ENCODE measurements at places on chromosomes 2 and 18. TPM values are rescaled to one million over a fixed set of nuclear protein-coding genes. Genes with fewer than 3 reads are reported as not detected.

- no peak for DNase-seq
- H3K4me3 ChIP-seq, result no peak overlapping the region
- H3K27ac ChIP-seq, result no peak overlapping the region
- no peaks in the 10 kb centered on the region for H3K4me1 ChIP-seq
- H3K27me3 ChIP-seq, result peaks cover 1% of the 10 kb centered on the region
- H3K36me3 ChIP-seq, result no peaks in the 10 kb centered on the region
Observed at GRCh38 chr2:204681412-204681811, 136.1 kb downstream of the PARD3B start.

GRCh38 chr2:132424526-132425121 is 8.0 kb downstream of the GPR39 start:
- H3K36me3 ChIP-seq, result no peaks in the 10 kb centered on the region
- H3K4me1 ChIP-seq, result no peaks in the 10 kb centered on the region
- peaks cover 2% of the 10 kb centered on the region for H3K27me3 ChIP-seq
- H3K4me3 ChIP-seq, result no peak overlapping the region
- no peak overlapping the region for H3K27ac ChIP-seq
- DNase-seq, result no peak

GRCh38 chr2:62794791-62795190 is 89.3 kb downstream of the EHBP1 start:
- peaks cover 2% of the 10 kb centered on the region for H3K36me3 ChIP-seq
- H3K4me3 ChIP-seq, result no peak overlapping the region
- no peak for DNase-seq
- peaks cover 8% of the 10 kb centered on the region for H3K4me1 ChIP-seq
- no peak overlapping the region for H3K27ac ChIP-seq

DNA sequence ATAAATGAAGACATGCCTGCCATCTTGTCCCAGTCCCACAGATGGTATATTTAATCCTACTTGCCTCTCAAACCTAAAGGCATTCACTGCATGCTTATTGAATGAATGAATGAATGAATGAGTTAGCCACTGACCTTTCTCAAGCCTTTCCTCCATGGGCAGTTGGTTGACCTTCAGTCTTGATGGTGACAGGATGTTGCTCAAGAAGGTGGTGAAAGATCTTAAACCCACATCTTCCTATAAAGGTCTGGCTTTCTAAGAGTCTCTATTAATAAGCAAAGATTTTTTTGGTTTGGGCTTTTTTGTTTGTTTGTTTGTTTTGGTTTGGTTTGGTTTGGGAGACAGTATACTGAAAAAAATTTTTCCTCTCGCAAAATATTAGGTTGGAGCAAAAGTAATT is 41.7 kb downstream of the KIAA2012 start:
- no peaks in the 10 kb centered on the region for H3K4me1 ChIP-seq
- no peak overlapping the region for H3K27ac ChIP-seq
- no peak for DNase-seq
- no peak overlapping the region for H3K4me3 ChIP-seq
- H3K36me3 ChIP-seq, result no peaks in the 10 kb centered on the region

DNA sequence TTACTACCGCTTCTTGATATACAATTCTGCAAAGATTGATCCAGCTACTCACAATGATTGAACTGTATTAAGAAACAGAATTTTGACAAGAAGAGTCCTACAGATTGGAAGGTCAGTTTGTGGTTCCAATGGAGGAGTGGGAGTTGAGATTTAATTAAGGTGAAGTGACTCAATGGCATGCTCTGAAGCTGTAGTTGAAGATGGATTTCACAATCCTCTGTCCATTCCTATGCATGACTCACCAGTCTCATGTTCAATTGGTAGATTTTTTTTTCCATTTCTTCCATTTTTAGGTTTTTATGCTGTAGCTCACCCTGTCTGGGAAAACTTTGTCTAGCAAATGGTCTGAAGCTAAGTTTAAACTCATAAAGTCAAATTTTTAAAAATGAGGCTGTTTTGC is 83.3 kb downstream of the DPP4 start:
- H3K36me3 ChIP-seq, result peaks cover 42% of the 10 kb centered on the region
- H3K27me3 ChIP-seq, result no peaks in the 10 kb centered on the region
- no peak overlapping the region for H3K4me3 ChIP-seq
- peak overlapping the region; percentile 38 for H3K27ac ChIP-seq
- no peak for DNase-seq

DNA sequence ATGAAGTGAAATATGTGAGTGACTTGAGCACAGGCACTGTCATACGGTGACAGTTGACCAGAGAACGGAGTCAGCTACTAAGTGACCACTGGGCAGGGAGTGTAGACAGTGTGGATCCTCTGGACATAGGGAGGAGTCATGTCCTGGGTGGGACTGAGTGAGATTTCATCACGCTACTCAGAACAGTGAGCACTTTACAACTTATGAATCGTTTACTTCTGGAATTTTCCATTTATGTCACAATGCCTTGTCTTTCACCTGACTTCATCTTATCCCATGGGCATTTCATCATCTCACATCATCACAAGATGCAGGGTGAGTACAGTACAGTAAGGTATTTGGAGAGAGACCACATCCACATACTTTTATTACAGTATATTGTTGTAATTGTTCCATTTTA is 29.0 kb downstream of the PTPRM start:
- H3K4me3 ChIP-seq, result no peak overlapping the region
- no peaks in the 10 kb centered on the region for H3K4me1 ChIP-seq
- no peaks in the 10 kb centered on the region for H3K27me3 ChIP-seq
- H3K36me3 ChIP-seq, result no peaks in the 10 kb centered on the region

GRCh38 chr2:40418614-40419363 is 33.1 kb downstream of the SLC8A1 start:
- no peak for DNase-seq
- H3K27ac ChIP-seq, result no peak overlapping the region
- H3K27me3 ChIP-seq, result no peaks in the 10 kb centered on the region
- H3K36me3 ChIP-seq, result no peaks in the 10 kb centered on the region

DNA sequence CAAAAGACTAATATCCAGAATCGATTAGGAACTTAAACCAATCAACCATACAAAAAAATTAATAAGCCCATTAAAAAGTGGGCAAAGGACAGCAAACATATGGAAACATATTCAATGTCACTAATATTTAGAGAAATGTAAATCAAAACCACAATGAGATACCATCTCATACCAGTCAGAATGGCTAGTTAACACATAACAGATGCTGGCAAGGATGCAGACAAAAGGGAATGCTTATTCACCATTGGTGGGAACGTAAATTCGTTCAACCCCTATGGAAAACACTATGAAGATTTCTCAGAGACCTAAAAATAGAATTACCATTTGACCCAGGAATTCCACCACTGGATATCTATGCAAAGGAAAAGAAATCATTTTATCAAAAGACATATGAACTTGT is 468.2 kb upstream of the ST6GAL2 start:
- DNase-seq, result no peak
- H3K27me3 ChIP-seq, result no peaks in the 10 kb centered on the region
- no peaks in the 10 kb centered on the region for H3K4me1 ChIP-seq

DNA sequence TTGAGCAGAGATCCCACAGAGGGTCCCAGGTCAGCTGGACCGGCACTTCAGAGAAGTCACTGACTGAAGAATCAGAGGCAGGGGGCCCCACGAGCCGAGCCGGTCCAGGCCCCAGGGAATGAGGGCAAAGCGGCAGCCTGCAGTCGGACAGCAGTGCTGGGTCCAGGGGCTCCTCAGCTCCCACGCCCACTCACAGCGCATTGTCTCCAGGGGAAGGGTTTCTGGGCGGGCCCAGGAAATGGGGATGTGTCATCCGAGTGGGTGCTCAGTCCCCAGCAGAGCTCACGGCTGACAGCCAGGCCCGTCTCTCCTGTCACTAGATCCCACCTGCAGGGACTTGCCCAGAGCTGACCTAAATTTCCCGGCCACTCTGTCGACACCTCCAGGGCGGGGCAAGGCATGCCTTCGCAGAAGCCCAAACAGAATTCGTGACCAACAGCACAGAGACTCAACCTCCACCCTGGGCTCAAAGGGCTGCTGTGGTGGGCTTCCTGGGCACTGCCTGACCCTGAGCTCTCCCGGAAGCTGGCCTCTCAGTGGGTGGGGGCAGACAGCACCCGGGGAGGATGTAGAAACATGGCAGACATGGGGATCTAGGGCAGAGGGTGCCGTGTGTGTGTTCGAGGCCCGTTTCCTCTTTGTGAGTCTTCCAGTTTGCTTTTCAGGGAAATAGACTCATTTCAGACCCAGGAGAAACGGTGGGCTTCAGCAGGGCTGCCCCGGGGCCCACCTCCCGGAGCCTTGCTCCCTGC is 42.1 kb upstream of the TAF1B start:
- H3K36me3 ChIP-seq, result no peaks in the 10 kb centered on the region
- peak; percentile 69 for DNase-seq
- no peaks in the 10 kb centered on the region for H3K27me3 ChIP-seq
- H3K4me3 ChIP-seq, result no peak overlapping the region

GRCh38 chr18:61496374-61496773 is 163.1 kb downstream of the CDH20 start:
- no peak overlapping the region for H3K27ac ChIP-seq
- DNase-seq, result no peak
- H3K4me1 ChIP-seq, result no peaks in the 10 kb centered on the region
- no peaks in the 10 kb centered on the region for H3K27me3 ChIP-seq
- H3K36me3 ChIP-seq, result no peaks in the 10 kb centered on the region

GRCh38 chr2:101113441-101114267 is 37.5 kb downstream of the TBC1D8 start:
- H3K4me3 ChIP-seq, result no peak overlapping the region
- H3K36me3 ChIP-seq, result no peaks in the 10 kb centered on the region
- no peaks in the 10 kb centered on the region for H3K4me1 ChIP-seq
- H3K27me3 ChIP-seq, result no peaks in the 10 kb centered on the region

- no peaks in the 10 kb centered on the region for H3K36me3 ChIP-seq
- no peak for DNase-seq
- no peak overlapping the region for H3K4me3 ChIP-seq
Observed at GRCh38 chr2:218194880-218195279, 22.1 kb upstream of the ARPC2 start.

GRCh38 chr18:73986711-73987110 is 160.9 kb downstream of the FBXO15 start:
- no peak overlapping the region for H3K4me3 ChIP-seq
- DNase-seq, result no peak
- no peaks in the 10 kb centered on the region for H3K27me3 ChIP-seq

GRCh38 chr2:42028571-42029148 is 19.2 kb upstream of the PKDCC start:
- no peak overlapping the region for H3K4me3 ChIP-seq
- peaks cover 15% of the 10 kb centered on the region for H3K27me3 ChIP-seq
- no peaks in the 10 kb centered on the region for H3K4me1 ChIP-seq
- H3K36me3 ChIP-seq, result no peaks in the 10 kb centered on the region

GRCh38 chr2:174764280-174765255 is at the start of gene CHRNA1:
CHRNA1 (minus strand) TSS chr2:174764472; CDS start chr2:174764394, 78 bp downstream.
- no peaks in the 10 kb centered on the region for H3K27me3 ChIP-seq
- H3K27ac ChIP-seq, result no peak within 1 kb of the TSS
- H3K36me3 ChIP-seq, result no peaks in the 10 kb centered on the region
- no peak for DNase-seq

GRCh38 chr2:24238158-24238557 is 63.3 kb downstream of the FAM228A start:
- H3K27ac ChIP-seq, result no peak overlapping the region
- no peak for DNase-seq
- no peak overlapping the region for H3K4me3 ChIP-seq
- no peaks in the 10 kb centered on the region for H3K27me3 ChIP-seq
- H3K4me1 ChIP-seq, result no peaks in the 10 kb centered on the region
- peaks cover 8% of the 10 kb centered on the region for H3K36me3 ChIP-seq

DNA sequence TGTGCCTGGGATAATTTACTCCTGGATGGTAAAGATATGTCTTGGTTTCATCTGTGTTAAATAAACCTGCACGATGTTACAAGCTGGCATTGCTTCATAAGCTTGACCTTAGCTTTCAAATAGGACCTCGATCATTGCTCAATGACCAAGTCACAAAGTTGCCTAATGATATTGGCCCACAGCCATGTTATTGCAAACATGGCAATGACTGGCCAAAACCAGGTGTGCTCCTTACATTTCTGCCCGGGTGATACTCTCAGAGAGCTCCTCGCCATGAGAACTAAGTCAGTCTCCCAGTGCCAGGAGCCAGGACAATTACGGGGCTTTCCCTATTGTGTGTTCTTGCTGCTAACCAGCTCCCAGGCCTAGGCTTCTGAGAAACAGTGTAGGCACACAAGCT is 72.5 kb upstream of the CYP1B1 start:
- DNase-seq, result no peak
- H3K27me3 ChIP-seq, result peaks cover 6% of the 10 kb centered on the region
- H3K27ac ChIP-seq, result no peak overlapping the region

- peaks cover 3% of the 10 kb centered on the region for H3K36me3 ChIP-seq
- H3K27ac ChIP-seq, result no peak overlapping the region
- H3K27me3 ChIP-seq, result peaks cover 1% of the 10 kb centered on the region
- no peak for DNase-seq
- no peak overlapping the region for H3K4me3 ChIP-seq
Observed at GRCh38 chr2:70684846-70685622, 83.0 kb downstream of the ADD2 start.

DNA sequence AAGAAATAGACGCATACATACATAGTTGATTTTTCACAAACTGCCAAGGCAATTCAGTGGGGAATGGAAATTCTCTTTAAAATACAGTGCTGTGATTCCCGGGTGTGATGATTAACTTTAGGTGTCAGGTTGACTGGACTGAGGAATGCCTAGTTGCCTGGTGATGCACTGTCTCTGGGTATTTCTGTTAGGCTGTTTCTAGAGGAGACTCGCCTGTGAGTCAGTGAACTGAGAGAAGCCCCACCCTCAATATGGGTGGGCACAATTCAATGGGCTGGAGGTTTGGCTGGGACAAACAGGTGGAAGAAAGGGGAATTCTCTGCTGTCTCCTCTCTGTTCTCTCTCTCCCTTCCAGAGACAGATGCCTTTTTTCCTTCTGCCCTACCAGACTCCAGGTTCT is 187.6 kb downstream of the ARHGAP28 start:
- DNase-seq, result no peak
- no peak overlapping the region for H3K27ac ChIP-seq
- H3K27me3 ChIP-seq, result peaks cover 2% of the 10 kb centered on the region
- H3K36me3 ChIP-seq, result no peaks in the 10 kb centered on the region
- no peaks in the 10 kb centered on the region for H3K4me1 ChIP-seq
- no peak overlapping the region for H3K4me3 ChIP-seq

GTF3C2 gene
- total RNA-seq, result 63.6 TPM

TMEM182 gene
- 5.3 TPM for total RNA-seq

IL1R2 gene
- total RNA-seq, result 1.1 TPM

AMER3 gene
- total RNA-seq, result not detected

UGT1A4 gene
- total RNA-seq, result not detected

SAG gene
- not detected for total RNA-seq

LYPD1 gene
- not detected for total RNA-seq

RNF125 gene
- 15.3 TPM for total RNA-seq

ANKRD30B gene
- total RNA-seq, result not detected

GALNT13 gene
- 0.60 TPM for total RNA-seq

HK2 gene
- total RNA-seq, result 121 TPM

CYP27A1 gene
- total RNA-seq, result 0.14 TPM
